ENCODE measurements at places on chromosomes 11 and 22. TPM values are rescaled to one million over a fixed set of nuclear protein-coding genes. Genes with fewer than 3 reads are reported as not detected.

SCGB1C1 gene
- not detected for total RNA-seq

PVALB gene
- total RNA-seq: not detected

CD6 gene
- total RNA-seq: not detected

KCNC1 gene
- total RNA-seq: 0.18 TPM

GNG3 gene
- total RNA-seq: 1.5 TPM

DNAJB13 gene
- total RNA-seq: 0.60 TPM

RAB39A gene
- 0.41 TPM for total RNA-seq

RAB1B gene
- 88.6 TPM for total RNA-seq

OR52E8 gene
- not detected for total RNA-seq

GRCh38 chr22:49886346-49887063 is 31.7 kb downstream of the ALG12 start:
- H3K27ac ChIP-seq: no peak overlapping the region
- H3K36me3 ChIP-seq: peaks cover 97% of the 10 kb centered on the region
- no peaks in the 10 kb centered on the region for H3K27me3 ChIP-seq
- H3K4me1 ChIP-seq: no peaks in the 10 kb centered on the region

DNA sequence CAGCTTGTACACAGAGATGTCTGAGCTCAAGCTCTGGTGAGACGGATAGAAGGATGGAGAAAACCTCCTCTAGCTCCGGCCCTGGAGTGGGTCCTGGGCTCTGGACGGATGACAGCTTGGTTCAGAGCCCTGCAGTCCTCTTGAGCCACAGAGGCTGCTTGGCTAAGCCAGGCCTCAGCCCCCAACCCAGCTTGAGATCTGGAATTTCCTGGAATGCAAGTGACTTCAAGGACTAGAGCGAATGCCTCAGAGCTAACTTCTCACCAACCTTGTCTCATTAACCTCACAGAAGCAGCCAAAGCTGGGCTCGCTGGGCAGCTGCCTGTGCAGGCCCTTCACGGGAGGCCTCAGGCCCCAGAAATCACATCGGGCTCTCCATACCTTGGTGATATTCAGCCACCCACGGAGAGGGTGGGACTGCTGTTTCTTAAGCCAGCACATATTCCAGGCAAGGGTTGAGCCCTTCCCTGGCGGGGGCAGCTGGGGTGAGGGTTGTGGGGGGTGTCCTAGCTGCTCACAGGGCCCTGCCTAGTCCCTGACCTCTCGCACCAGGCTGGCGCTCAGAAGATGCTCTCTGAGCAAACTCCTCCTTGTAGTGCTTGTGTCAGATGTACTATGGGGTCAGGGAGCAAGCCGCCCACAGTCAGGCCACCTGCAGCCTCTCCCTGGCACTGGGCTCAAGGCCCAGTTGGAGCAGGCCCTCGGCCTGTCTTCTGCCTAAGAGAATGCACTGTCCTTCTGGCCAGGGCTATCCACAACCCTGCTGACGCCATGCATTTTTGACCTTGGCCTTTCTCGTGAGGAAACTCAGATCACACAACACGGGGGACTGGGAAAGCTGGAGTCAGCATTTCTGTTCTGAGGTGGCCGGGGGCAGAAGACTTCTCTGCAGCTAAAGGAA is 73.6 kb upstream of the TTLL12 start:
- peaks cover 2% of the 10 kb centered on the region for H3K27me3 ChIP-seq
- H3K36me3 ChIP-seq: no peaks in the 10 kb centered on the region
- DNase-seq: no peak
- H3K27ac ChIP-seq: no peak overlapping the region
- H3K4me3 ChIP-seq: no peak overlapping the region

GRCh38 chr22:43980579-43980978 is 25.3 kb downstream of the SAMM50 start:
- H3K4me1 ChIP-seq: no peaks in the 10 kb centered on the region
- no peak overlapping the region for H3K4me3 ChIP-seq
- no peak overlapping the region for H3K27ac ChIP-seq
- H3K36me3 ChIP-seq: peaks cover 42% of the 10 kb centered on the region

GRCh38 chr11:22192642-22193347 is at the start of gene ANO5:
ANO5 (plus strand) TSS chr11:22193085; CDS start chr11:22193493, 408 bp downstream.
- peak within 1 kb of the TSS; percentile 94 for H3K4me3 ChIP-seq
- peak within 1 kb of the TSS; percentile 72 for H3K27ac ChIP-seq
- no peaks in the 10 kb centered on the region for H3K36me3 ChIP-seq
- peaks cover 16% of the 10 kb centered on the region for H3K4me1 ChIP-seq
- DNase-seq: peak; percentile 72

DNA sequence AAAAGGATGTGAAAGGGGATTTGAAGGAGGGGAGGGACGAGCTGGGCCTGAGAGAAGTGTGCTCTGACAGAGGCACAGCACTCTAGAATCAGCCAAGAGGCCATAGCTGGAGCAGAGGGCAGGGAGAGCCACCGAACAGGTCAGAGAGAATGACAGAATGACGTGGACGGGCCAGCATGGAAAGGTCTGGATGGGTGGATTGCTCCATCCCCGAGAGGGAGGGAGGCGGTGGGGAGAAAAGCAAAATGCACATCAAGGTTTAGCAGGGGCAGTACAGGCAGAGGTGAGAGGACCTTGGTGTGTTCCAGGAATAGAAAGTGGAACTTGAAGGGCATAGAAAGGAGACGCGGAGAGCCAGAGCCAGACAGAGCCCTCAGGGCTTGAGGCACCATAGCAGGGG is 6.9 kb downstream of the PMM1 start:
- DNase-seq: no peak
- no peak overlapping the region for H3K4me3 ChIP-seq
- no peaks in the 10 kb centered on the region for H3K4me1 ChIP-seq
- peaks cover 3% of the 10 kb centered on the region for H3K36me3 ChIP-seq
- H3K27me3 ChIP-seq: no peaks in the 10 kb centered on the region

DNA sequence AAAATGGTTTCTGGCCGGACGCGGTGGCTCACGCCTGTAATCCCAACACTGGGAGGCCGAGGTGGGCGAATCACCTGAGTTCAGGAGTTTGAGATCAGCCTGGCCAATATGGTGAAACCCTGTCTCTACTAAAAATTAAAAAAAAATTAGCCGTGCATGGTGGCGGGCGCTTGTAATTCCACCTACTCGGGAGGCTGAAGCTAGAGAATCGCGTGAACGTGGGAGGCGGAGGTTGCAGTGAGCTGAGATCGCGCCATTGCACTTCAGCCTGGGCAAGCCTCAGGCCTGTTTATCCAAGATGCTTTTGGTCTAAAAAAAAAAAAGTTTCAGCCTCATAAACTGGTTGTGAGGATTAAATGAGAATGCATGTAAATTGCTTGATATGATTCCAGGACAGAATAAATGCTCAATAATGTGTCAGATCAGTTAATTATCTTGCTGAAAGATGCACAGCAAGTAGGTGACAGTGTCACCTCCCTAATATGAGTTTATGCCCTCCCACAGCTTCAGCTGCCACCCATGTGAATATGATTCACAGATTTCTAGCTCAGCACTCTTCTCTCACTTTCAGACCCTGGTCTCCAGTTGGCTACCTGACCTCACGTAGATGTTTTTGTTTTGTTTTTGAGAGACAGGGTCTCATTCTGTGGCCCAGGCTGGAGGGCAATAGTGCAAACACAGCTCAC is 1.1 kb upstream of the ALG8 start:
- no peak for DNase-seq
- no peaks in the 10 kb centered on the region for H3K27me3 ChIP-seq
- peak overlapping the region; percentile 79 for H3K27ac ChIP-seq
- peaks cover 23% of the 10 kb centered on the region for H3K36me3 ChIP-seq

GRCh38 chr11:73171436-73172161 is 29.5 kb upstream of the FCHSD2 start:
- peaks cover 9% of the 10 kb centered on the region for H3K4me1 ChIP-seq
- no peak overlapping the region for H3K4me3 ChIP-seq
- H3K27me3 ChIP-seq: no peaks in the 10 kb centered on the region

DNA sequence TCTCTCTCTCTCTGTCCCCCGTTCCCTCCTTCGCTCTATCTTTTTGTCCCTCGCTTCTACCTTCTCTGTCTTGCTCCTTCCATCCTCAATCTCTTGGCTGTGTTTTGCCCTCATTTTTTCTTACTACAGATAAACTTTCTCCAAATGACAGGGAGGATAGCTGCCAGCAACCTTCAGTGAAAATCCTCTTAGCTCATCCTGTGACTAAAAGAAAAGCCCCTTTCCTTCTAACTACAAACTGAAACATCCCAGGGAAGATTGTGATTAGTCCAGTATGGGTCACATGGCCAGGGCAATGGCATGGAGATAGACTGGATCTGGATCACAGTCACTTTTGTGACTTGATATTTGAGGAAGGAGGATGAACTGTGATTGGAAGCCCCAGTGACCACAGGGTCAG is 10.4 kb downstream of the SPON1 start:
- no peaks in the 10 kb centered on the region for H3K36me3 ChIP-seq
- no peak overlapping the region for H3K4me3 ChIP-seq
- H3K27ac ChIP-seq: peak overlapping the region; percentile 28
- no peak for DNase-seq
- peaks cover 11% of the 10 kb centered on the region for H3K4me1 ChIP-seq

DNA sequence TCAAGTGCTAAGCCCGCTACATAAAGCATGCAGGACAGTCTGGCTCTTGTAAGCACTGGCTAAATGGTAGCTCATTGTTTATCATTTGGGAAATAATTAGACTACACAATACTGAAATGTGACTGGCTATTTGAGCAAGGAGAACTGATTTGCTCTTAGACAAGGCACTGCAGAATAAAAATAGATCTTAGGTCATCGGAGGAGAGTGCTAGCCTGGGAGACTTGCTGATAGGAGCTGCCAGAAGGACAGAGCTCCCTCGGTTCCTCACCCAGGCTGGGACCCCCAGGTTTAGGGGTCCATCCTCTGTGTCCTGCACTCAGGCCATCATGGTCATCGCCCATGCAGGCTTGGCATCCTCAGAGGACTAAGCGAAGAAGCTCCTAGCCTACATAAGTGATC is 184.4 kb upstream of the NCAM1 start:
- H3K36me3 ChIP-seq: no peaks in the 10 kb centered on the region
- H3K27ac ChIP-seq: peak overlapping the region; percentile 25
- H3K27me3 ChIP-seq: peaks cover 1% of the 10 kb centered on the region
- H3K4me1 ChIP-seq: peaks cover 63% of the 10 kb centered on the region
- no peak for DNase-seq

DNA sequence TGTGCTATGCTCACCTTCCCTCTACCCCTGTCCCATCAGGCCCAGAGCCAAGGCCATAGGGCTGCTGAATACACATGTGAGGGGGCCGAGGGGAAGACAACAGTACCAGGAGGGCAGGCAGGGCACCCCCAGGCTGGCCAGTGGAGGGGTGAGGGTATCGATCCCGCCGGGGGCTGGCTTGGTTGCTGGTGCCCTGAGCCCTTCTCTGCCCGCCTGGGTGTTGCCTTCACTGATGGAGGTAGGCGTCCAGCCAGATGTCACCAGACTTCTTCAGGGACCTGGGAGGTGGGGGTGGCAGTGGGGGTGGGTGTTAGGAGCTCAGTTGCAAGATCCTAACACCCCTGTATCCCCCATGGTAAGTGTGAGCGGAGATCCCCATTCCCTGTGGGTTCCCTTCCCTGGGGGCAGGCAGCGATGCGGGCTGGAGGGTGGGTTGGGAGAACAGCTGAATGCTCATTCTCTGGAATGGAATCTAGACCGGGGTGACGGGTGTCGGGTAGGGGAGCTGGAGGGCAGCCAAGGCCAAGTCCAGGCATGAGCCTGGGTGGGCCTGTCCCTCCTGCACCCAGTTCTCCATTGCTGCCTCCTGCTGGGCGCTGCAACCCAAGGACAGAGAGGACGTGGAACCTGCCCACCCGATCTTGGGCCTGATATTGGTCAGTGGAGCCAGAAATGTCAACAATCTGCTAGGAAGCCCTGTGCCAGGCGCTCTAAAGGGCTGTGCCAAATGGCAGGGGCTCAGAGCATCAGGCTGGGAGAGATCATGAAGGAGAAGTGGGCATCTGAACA is 17.6 kb downstream of the FADS3 start:
- no peak overlapping the region for H3K4me3 ChIP-seq
- no peaks in the 10 kb centered on the region for H3K36me3 ChIP-seq
- DNase-seq: no peak
- peaks cover 8% of the 10 kb centered on the region for H3K27me3 ChIP-seq
- H3K27ac ChIP-seq: no peak overlapping the region
- peaks cover 14% of the 10 kb centered on the region for H3K4me1 ChIP-seq

- DNase-seq: no peak
- no peaks in the 10 kb centered on the region for H3K36me3 ChIP-seq
- H3K4me3 ChIP-seq: no peak overlapping the region
- H3K4me1 ChIP-seq: peaks cover 33% of the 10 kb centered on the region
Measured at GRCh38 chr22:28815111-28815510, 14.7 kb upstream of the XBP1 start.

Measured in mesothelial cell of epicardium (in vitro differentiated cells).